DMS53 (cell line): ENCODE measurements at places on chromosomes 5 and 9.

DNA sequence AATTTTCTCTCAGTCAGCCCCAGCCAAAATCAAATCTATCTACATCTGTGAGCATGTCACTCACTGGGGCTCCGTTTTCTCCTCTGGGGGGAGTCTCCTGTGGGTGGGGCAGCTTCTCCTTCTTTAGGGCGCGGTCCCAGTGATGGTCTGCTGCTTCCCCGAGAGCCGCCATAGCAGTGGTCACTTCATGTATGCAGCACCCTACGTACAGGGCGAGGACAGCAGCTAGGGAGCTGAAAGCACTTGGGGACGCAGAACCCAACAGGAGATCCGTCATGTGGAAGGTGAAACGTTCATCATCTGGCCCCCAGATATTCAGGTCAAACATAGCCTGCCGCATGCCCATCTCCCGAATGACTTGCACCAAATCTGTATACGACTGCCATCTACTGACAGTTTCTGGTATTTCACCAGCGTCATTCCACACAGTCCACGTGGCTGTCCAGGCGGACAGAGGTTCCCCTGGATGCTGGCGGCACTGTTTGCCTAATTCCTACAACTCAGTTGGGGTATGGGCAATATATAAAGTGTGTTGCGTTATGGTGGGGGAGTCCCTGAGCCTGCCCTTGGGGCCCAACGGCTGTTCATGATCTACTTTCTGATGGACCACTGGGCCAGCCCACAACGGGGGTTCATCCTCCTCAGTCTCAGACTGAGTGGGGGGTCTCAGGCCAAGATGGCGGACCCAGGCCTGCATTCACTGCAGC, 795.0 kb downstream of the EFNA5 start:
- DNase-seq, result peak; percentile 91

DNA sequence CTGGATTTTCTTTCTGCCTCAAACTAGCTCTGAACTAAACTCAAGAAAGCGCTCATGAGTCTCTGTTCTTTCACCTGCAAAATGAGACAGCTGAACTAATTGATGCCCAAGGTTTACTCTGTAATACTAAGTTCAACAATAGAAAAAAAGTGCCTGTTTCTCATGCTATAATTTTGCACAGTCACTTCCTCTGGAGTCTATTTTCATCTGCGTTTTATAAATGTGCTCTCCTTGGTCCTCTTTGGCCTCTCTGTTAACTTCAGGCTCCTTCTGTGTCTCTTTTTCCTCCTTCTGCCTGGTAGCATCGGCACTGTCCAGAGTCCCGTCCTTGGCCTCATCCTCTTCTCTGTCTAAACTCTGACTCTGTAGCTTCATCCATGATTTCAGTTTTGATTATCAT, 311.9 kb upstream of the TLE4 start:
- no peak for DNase-seq

DNA sequence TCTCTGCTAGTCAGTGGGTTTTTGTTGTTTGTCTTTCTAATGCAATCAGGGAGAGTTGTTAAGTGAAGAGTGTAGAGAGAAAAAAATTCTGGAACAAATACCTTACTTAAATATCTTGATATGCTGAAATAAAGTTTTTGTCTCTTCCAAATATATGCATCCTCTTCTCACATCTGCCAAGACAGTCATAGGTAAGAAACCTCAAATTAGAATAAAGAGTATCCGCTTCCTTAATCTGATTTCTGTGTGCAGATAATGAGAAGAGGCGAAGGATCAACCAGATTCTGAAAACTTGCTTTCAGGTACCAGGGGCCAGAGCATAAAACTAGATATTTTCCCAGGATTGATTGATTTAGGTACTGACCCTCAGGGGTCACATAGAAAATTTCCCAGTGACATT, 11.3 kb upstream of the IL6ST start:
- no peak for DNase-seq

GRCh38 chr9:31336841-31337240, 1047.6 kb upstream of the ACO1 start:
- no peak for DNase-seq

DNA sequence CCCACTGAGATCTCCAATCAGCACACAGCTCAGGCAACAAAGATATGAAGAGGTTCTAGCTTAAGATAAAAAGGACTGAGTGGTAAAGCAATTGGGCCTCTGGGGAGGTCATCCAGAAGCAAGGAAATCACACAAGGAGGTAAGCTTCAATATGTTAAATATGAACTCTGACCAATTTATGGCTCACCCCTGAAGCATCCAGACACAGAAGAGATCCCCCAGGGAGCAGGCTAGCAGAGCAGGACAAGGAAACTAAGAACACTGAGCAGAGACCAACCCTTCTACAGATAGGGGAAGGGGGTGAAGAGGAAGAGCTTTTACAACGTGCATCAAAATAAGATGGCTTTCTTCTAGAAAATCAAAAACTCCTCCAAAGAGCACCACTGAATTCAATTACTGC, 616.2 kb downstream of the DNAH5 start:
- DNase-seq, result no peak

DNA sequence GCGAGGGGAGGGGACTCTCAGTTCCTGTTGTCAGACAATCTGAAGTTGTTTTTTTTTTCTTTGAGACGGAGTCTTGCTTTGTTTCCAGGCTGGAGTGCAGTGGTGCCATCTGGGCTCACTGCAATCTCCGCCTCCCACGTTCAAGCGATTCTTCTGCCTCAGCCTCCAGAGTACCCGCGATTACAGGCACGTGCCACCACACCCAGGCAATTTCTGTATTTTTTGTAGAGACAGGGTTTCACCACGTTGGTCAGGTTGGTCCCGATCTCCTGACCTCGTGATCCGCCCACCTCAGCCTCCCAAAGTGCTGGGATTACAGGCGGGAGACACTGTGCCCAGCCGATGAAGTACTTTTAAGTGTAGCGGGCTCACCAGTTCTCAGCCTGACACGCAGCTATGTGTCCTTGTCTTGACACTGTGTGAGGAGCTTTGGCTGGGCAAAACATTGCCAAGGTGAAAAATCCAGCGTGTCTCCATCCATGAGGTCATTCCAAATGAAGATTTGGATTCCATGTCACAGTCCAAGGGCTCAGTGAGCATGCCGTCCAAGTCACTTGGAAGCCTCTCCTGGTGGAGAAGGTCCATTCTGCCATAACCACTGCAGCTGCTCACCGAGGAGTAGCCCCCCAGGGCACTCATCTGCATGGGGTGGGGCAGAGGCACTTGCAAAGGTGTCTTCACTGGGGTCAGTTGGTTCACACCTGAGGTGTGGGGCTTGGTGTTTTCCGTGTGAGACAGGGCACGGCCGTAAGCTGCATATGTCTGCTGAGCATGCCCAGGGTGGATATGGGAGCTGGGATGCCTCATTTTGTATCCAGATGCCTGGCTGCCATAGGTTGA, 32.0 kb downstream of the OR2V1 start:
- DNase-seq, result peak; percentile 28

- no peak for DNase-seq
Observed at GRCh38 chr9:117074784-117075520, 339.9 kb downstream of the ASTN2 start.

DNA sequence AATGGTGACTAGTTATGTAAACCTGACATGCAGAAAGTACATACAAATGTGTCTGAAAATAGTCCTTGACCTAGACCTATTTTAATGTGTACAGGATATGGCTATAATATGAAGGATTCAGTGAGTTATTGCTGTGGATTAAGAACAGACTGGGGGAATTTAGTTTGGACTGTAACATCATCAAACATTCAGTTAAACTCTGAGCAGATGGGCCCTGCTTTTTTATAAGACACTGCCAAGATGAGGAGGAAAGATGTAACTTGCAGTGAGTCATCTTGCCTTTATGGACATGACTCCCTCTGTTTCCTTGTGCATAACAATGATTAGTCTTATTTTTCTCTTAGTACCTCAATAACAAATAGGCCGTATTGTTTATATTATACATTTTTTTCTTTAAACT, 12.2 kb downstream of the PPP3R2 start:
- no peak for DNase-seq

- no peak for DNase-seq
Observed at GRCh38 chr5:2257326-2258244, 374.9 kb upstream of the IRX4 start.

DNA sequence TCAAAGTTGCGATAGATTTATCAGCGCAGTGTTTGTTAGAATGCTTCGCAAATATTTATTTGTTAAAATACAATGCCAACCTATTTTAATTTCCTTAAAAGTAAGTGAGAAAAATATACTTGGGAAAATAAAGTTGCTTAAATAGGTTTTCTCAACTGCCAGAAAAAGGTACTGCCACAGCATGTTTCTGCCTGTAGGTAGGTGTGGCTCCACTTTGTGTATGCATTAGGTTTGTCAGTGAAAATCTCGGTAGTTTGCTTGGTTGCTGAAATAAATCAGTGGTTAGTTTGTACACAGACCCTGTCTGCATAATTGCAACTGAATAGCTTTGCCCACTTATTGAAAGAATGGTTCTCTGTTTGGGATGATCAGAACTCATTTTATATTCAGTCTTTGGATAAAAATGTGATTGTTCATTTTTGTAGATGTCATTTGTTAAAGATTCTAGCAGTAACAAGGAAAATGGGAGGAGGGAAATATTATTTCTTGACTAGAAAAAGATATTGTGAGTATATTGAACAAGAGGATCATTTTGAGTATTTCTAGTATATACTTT, 25.7 kb downstream of the C9orf85 start:
- DNase-seq, result no peak

DNA sequence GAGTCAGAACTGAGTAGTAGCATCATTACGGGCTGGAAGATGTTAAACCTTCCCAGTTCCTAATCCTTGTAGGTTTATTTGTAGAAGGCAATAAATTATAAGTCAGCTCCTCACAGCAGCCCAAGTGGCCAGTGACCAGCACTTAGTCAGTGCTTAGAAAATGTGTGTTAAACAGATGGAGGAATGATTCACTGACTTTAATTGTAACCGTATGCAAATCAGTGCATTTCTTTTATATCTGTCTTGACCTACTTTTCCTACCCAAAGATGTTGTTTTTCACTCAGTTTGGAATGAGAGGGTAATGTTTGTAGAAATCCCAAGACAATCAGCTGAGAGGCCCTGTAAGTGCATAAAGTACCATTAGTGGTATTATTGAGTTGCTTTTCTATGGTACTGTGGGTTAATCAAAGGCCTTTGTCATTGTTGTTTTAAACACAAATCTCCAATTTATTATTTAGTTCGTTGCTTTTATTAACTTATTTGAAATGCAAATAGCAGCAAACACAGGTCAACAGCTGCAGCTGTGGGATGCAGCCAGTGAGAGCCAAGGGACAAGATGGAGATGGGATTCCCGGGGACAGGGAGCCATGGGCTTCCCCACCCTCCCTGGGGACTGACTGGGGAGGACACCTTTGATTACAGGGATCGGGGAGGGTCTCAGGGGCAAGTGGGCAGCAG, 49.8 kb downstream of the MAP1B start:
- no peak for DNase-seq

DNA sequence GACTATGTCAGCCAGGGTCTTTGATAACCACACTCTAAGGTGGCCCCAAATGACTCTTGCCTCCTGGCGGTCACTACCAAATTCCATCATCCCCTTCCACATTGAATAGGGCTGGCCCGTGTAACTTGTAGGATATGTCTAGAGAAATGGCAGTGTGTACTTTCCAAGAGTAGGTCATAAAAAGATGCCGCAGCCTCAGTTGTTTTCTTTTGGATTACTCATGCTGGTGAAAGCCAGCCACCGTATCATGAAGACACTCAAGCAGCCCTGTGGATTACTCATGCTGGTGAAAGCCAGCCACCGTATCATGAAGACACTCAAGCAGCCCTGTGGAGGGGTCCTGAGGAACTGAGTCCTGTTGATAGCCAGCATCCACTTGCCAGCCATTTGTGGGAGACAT, 172.0 kb upstream of the TBC1D2 start:
- no peak for DNase-seq

DNA sequence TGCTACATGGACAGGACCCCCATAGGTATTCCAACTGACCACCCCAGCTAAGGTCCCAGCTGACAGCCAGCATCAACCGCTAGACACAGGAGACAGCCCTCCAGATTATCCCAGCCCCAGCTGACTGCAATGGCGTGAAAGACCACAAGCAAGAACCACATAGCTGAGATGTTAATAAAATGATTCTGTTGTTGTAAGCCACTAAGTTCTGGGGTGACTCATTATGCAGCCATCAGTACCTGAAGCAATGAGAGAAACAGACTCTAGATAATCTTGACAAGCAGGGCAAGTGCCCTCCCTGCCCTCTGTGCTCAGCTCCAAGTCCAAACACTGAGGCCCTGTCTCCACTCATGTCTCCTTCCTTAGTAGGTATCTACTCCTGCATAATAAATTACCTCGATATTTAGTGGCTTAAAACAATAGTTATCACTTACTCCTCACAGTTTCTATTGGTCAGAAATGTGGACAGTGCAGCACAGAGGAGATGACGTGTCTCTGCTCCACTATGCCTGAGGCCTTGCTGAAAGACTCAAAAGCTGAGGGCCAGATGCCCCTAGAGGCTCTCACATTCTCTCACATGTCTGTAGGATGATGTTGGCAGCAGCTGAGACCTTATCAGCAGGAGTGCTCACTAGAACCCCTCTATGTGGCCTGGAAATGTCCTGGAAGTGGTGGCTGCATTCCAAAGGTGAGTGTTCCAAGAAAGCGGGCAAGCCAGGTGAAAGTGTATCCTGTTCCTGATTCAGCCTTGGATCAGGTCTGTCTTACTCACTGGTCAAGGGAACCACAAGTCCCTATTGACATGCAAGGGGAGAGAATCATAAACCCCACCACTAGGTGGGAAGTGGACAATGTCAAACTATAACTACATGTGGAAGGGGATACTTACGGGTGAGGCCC, 2.5 kb downstream of the MGAT1 start:
- DNase-seq, result no peak

DNA sequence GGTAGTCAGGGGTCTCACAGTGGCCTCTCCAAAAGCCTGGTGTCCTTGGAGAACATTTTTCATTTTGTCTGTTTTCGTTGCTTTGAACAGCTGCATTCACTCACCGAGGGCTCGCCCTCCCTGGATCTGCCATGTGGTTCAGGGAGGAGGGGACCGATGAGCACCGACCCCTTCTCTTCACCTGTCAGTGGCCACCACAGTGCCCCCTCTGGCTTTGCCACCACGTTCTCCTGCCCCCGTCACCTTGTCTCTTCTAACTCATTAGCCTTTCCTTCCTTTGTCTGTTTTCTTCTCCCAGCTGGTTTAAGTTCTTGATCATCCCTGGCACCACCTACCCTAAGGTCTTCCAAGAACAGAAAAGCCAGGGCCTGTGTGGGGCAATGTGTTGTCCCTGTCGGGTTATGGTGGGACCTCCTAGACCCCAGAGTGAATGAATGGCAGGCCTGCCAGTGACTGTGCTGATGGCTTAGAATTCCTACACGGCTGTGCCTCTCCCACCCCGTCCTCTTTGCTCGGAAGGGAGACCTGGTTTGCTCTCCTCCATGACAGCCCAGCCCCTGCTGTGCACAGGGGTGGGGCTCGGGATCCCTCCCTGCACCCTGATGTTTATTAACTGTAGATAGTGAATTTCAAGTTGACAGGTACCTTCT, 90.0 kb downstream of the ANKRD33B start:
- DNase-seq, result no peak
